ENCODE measurements at places on chromosomes 12 and 14. TPM values are rescaled to one million over a fixed set of nuclear protein-coding genes. Genes with fewer than 3 reads are reported as not detected.

BEST3 gene
- total RNA-seq: not detected

CLEC1B gene
- total RNA-seq: not detected

NAV3 gene
- 11.5 TPM for total RNA-seq

NINJ2 gene
- 3.0 TPM for total RNA-seq

LPCAT3 gene
- 81.8 TPM for total RNA-seq

SLC17A8 gene
- total RNA-seq: 1.2 TPM

DNA sequence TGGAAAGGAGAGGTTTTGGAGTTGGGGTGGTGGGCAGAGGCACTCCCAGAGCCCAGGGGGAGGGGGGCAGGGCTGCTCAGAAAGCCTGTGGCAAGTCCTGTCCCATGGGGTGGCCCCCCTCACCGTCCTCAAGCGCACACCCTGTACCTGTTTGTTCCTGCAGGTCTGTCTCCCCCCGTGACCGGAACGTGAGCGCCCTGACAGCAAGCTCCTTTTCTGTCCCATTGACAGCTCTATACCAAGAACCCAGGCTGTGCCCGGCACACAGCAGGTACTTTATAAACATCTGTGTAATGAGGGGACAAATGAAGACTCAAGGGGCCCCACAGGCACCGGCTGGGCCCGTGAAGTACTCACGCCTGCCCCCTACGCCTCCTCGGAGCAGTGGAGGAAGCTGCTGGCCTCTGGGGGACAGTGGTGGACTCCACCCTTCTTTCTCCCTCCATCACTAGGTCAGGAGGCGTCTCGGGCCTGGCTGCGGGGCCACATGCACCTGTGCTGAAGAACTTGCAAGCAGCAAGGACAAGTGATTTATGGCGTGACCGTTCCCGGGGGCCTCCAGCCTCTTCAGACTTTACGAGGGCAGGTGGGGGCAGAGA lies 65.8 kb downstream of the GALNT9 start:
- no peaks in the 10 kb centered on the region for H3K4me1 ChIP-seq
- no peak overlapping the region for H3K4me3 ChIP-seq
- H3K27me3 ChIP-seq: peaks cover 53% of the 10 kb centered on the region

GRCh38 chr12:67077617-67078016 lies 191.5 kb upstream of the CAND1 start:
- peaks cover 10% of the 10 kb centered on the region for H3K27me3 ChIP-seq
- H3K27ac ChIP-seq: no peak overlapping the region
- DNase-seq: no peak
- H3K4me1 ChIP-seq: peaks cover 4% of the 10 kb centered on the region

- H3K4me1 ChIP-seq: no peaks in the 10 kb centered on the region
- H3K27me3 ChIP-seq: no peaks in the 10 kb centered on the region
- H3K36me3 ChIP-seq: no peaks in the 10 kb centered on the region
- no peak overlapping the region for H3K27ac ChIP-seq
These were observed 2.6 kb upstream of the KLRC1 start for GRCh38 chr12:10455766-10456165.

DNA sequence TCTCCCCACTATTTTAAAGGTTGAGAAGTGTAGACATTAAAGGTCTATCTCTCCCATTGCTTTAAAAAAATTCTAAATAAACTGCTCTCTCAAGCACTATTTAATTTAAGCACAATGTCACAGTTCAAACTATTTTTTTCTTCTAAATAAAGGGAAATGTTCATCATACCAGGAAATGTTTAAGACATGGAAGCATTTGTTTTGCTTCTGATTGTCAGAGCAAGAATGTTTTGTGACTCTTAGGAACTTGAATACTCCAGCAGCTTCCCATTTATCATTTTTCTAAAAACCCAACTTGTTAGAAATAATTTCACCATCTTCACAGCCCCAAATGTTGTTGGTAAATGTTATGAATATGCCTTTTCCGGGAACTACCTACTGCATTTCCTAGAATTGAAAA lies 121.8 kb upstream of the NTF3 start:
- no peak overlapping the region for H3K4me3 ChIP-seq
- DNase-seq: no peak
- H3K27ac ChIP-seq: no peak overlapping the region
- no peaks in the 10 kb centered on the region for H3K36me3 ChIP-seq
- H3K27me3 ChIP-seq: peaks cover 8% of the 10 kb centered on the region
- peaks cover 17% of the 10 kb centered on the region for H3K4me1 ChIP-seq

GRCh38 chr14:104935955-104936354 lies 11.3 kb downstream of the PLD4 start:
- no peak for DNase-seq
- H3K27ac ChIP-seq: no peak overlapping the region
- no peaks in the 10 kb centered on the region for H3K36me3 ChIP-seq
- peaks cover 78% of the 10 kb centered on the region for H3K27me3 ChIP-seq

DNA sequence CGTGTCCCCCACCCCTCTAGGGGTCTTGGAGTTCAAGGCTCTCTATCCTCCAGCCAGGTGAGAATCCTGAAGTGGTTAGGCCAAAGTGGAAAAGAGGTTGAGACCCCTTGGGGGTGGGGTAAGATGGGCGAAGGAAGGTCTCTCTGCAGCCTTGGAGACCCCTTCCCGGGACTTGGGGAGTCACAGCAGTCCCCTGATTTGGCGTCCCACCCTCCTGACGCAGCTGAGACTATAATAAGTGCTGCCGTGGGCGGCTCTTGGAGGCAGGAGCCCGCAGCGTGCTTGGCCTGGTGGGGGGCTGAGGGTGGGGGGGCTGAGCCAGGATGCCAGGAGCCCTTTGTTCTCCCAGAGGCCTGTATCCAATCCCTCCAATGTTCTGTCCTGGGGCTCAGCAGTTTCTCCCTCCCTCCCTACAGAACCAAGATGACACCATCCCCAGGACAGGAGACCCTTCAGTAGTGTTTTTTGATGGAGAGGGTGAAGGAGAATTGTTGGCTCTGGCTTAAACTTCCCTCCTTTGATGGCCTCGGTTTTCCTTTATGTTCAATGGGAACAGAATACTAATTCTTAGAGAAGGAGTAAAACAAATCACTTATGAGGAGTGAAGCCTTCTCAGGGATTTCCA lies 1.5 kb upstream of the AGAP2 start:
- H3K27ac ChIP-seq: no peak overlapping the region
- H3K27me3 ChIP-seq: peaks cover 68% of the 10 kb centered on the region
- no peak overlapping the region for H3K4me3 ChIP-seq
- no peak for DNase-seq
- H3K4me1 ChIP-seq: peaks cover 15% of the 10 kb centered on the region
- H3K36me3 ChIP-seq: no peaks in the 10 kb centered on the region

DNA sequence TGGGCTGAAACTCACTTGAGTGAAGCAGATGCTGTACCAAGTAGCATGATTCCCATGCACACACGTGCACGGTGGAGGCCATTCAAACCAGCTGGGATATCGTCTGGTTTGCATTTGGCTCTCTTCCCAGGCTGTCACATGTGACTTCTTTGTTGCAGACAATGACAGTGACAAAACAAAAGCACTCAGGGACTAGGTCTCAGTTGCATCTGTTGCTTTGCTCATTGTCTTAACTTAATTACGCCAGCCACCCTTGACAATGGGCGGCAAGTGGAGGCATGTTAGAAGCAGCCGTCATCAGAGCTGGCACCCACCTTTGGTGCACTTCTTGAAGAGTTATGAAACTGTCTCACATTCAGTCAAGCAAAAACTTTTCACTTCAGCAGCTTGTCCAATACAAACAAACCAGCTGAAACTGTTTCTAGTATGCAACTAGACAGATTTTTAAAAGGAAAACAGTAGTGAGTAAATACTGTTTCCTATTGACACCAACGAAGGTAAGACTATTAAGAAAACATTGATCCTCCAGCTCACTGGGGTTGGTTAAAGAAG lies 74.3 kb downstream of the IGF1 start:
- H3K36me3 ChIP-seq: no peaks in the 10 kb centered on the region
- H3K27me3 ChIP-seq: peaks cover 61% of the 10 kb centered on the region
- H3K27ac ChIP-seq: no peak overlapping the region
- DNase-seq: no peak

DNA sequence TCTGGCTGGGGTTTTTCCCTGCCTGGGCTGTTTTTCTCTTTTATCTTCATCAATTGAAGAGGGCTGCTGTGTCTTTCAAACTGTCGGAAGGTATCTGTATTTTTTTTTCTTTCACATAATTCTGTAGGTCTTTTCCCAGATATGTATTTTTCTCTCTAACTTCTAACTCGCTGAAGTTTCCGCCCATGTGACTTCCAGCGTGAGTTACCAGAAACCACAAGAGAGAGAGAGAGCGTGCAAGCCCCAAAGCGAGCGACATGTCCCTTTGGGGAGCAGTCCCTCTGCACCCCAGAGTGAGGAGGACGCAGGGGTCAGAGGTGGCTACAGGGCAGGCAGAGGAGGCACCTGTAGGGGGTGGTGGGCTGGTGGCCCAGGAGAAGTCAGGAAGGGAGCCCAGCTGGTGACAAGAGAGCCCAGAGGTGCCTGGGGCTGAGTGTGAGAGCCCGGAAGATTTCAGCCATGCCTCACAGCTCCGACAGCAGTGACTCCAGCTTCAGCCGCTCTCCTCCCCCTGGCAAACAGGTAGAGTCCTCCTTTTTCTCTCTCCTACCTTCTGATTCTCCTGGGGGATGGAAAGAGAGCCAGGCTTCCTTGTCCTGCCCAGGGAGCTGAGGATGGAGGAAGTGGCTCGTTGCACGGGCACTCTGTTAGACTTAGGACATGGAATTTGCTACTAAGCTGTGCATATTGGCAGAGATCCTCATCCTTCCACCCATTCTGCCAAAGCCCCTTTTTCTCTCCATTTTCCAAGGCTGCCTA lies at the start of gene BATF:
Gene BATF, plus strand, starts transcription at position 246 of the 759 bp plus-strand sequence. Its CDS starts 214 bp downstream, at position 460.
- peaks cover 13% of the 10 kb centered on the region for H3K27me3 ChIP-seq
- peak within 1 kb of the TSS; percentile 10 for H3K4me3 ChIP-seq
- peak within 1 kb of the TSS; percentile 70 for H3K27ac ChIP-seq
- H3K36me3 ChIP-seq: no peaks in the 10 kb centered on the region
- DNase-seq: no peak
